Stimulated activated CD4-positive, alpha-beta T cell treated with anti-CD3 and anti-CD28 coated beads, Interleukin-2, amount 100 ng/mL, for 24 hours (primary cell): ENCODE measurements at places on chromosomes 7 and 10.
A peak's percentile ranks its signal among the peaks of the same experiment; 100 is the strongest.

- DNase-seq = no peak
Measured at GRCh38 chr10:114038819-114039218, 4.8 kb upstream of the ADRB1 start.

GRCh38 chr10:61096056-61096455, 152.1 kb upstream of the RHOBTB1 start:
- no peak for DNase-seq

GRCh38 chr7:94003446-94004023, 620 bp downstream of the BET1 start:
- DNase-seq = no peak

DNA sequence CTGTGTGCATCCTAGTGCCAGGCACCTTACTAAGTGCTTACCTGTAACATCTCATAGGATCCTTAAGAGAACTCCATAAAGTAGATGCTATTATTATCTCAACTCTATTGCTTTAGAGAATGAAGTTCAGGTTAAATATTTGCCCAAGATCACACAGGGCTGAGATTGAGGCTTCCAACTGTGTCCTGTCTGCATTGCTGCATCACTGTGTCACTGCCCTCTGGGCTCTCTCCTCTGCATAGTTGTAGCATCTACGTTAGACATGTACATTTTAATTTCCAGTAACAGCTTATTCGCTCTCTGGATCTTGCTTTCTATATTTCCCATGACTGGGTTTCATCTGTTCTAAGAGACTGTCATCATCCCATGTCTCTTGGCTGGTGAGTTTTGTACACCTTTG, 63.6 kb upstream of the FZD8 start:
- no peak for DNase-seq

- peak; percentile 29 for DNase-seq
Measured at GRCh38 chr10:21494191-21495001, 31.1 kb downstream of the SKIDA1 start.

- no peak for DNase-seq
Measured at GRCh38 chr10:74024600-74024999, 26.7 kb downstream of the VCL start.

- peak; percentile 53 for DNase-seq
Measured at GRCh38 chr7:141072548-141073172, 1.2 kb upstream of the TMEM178B start.

GRCh38 chr10:5615316-5615715, 51.1 kb downstream of the ASB13 start:
- DNase-seq = no peak

DNA sequence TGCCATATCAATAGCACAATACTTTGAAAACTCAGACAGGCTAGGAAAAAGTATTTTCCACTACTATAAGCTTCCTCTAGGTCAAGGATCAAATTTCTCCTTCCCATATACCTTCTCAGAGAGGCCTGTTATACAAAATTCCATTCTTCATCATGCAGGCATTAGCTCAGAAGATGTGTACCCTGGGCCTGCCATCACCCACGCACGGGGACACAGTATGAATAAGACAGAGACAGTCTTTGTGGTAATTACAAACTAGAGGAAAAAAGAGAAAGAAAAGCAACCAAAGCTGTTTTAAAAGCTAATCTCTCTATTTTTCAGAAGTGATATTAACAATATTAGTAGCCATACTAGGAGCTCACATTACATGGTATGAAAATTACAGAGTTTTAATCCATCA, 236.8 kb upstream of the AOAH start:
- peak; percentile 38 for DNase-seq

- DNase-seq = no peak
Measured at GRCh38 chr10:124200011-124200410, 106.6 kb upstream of the CHST15 start.

GRCh38 chr7:2231992-2232765, 566 bp downstream of the MAD1L1 start:
- no peak for DNase-seq

DNA sequence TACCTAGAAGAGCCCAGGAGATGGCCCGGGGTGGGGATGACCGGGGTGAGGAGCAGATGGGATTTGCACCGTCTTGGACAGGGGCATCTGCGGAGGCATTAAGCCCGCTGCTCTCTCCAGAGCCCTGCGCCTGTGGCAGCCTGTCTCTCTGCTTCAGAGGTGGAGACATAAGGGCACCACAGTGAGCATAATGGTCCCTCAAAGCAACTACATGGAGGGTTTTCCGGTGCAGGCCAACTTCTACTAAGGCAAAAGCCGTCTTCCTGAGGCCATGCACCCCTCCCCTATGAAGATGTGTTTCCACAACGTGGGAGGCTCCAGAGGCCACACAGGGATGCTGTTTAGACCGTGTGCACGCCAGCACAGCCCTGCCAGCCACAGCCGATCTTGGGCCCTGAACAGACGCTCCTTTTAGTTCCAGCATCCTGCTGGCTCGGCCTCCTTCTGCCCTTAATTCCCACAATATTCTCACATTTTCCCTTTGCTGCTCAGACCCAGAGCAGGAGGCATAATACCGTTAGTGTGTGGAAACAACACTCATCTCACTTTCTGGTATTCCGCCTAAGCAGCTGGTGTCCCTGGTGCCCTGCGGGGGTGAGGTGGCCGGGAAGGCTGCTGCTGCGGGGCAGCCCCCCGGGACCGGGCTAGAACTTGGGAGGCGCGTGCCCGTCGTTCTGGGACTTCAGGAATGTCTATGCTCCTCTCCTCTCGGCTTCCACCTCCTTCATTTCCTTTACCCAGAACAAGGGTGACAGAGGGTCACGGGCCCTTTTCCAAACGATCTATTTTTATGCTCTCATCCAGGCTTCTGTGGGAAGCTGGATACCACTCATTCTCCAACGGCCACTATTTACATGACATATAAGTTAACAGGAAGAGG, 266.9 kb downstream of the TNS3 start:
- DNase-seq = no peak

- no peak for DNase-seq
Measured at GRCh38 chr7:70944516-70944915, 187.4 kb upstream of the GALNT17 start.

DNA sequence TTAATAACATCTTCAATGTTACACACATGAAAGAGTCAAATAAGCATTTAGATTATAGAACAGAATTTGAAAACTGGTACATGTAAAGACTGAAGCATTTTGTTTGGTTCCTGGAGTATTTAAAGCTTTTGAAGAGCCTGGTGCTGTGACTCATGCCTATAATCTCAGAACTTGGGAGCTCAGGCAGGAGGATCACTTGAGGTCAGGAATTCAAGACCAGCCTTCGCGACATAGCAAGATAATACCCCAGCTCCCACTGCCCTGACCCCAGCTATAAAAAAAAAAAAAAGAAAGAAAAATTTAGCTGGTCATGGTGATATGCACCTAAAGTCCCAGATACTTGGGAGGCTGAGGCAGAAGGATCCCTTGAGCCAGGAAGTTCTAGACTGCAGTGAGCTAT, 87.8 kb downstream of the HDAC9 start:
- no peak for DNase-seq

DNA sequence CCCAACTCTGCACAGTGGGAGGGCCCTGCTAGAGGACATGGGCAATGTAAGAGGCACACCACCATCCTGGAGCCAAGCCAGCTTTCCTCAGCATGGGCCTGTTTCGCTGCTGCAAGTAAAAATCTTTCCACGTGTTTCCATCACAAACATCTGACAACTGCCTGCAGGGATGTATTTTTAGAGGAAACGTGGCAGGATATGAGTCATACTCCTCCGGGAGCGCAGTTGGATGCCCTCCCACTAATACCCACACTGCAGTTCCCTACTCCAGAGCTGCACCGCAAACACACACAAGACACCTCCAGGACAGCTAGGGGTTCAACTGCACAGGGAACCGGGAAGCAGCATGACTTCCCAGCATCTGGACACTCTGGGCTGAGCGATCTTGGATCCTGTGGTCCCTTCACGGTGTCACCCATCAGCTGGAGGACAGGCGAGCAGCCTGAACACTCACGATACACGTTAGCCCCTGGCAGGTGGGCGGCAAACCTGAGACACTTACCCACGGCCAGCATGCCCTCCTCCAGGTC, 26.1 kb downstream of the PLAC9 start:
- DNase-seq = no peak

- DNase-seq = no peak
Measured at GRCh38 chr7:2498708-2499107, 20.9 kb upstream of the LFNG start.

DNA sequence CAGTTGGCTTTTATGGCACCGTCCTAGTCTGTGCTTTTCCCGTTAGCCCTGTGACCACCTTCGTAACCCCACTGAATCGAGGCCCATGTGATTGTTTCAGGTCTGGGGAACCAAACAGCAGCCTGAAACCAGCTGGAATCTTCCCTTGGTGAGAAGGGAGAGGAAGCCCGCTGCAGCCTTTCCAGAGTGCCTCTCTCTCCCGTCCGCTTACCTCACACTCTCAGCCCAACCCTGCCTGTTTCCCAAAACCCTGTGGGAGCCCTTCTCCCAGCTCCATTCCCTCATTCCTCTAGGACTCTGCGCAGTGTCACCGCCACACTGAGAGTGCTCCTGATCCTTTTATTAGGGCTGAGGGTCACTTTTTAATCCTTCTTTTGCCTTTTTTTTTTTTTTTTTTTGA, 139.6 kb downstream of the WDR37 start:
- DNase-seq = no peak

GRCh38 chr7:41448104-41448503, 254.8 kb downstream of the INHBA start:
- no peak for DNase-seq

GRCh38 chr7:128921866-128922440, 11.4 kb upstream of the KCP start:
- no peak for DNase-seq

- no peak for DNase-seq
Measured at GRCh38 chr7:80153446-80153845, 18.8 kb downstream of the GNAI1 start.

GRCh38 chr10:109912335-109913281, 10.7 kb downstream of the XPNPEP1 start:
- no peak for DNase-seq

- DNase-seq = peak; percentile 31
Measured at GRCh38 chr10:102678842-102679289, 34.6 kb downstream of the TRIM8 start.

- peak; percentile 8 for DNase-seq
Measured at GRCh38 chr10:26697922-26698608, 564 bp downstream of the PDSS1 start.

DNA sequence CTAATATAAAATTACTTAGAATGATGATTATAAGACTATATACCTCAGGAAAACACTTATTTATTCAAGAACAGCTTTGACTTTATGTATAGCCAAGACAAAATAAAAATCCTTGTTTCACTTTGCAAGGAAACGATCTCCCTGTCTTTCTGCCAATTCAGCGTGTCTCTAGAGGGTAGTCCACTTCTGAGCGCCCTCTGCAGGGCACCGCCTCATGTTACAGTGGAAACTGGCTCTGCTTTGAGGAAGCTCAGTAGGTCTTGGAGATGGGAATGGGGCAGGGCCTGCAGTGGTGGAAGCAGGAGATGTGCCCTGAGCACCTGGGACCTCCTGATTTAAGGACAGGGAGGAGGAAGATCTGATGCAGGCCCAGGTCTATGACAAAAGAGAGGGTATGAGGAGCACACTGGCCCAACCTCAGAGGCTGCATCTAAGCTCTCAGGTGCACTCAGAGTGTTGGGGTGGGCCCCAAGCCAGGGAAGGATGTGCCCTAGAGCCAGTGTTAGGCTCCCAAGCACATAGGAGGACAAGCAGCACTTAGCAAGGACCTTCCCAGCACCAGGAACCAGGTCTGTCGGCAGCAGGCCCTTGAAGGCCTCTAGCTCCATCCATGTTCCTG, 481.0 kb downstream of the TNS3 start:
- peak; percentile 12 for DNase-seq

DNA sequence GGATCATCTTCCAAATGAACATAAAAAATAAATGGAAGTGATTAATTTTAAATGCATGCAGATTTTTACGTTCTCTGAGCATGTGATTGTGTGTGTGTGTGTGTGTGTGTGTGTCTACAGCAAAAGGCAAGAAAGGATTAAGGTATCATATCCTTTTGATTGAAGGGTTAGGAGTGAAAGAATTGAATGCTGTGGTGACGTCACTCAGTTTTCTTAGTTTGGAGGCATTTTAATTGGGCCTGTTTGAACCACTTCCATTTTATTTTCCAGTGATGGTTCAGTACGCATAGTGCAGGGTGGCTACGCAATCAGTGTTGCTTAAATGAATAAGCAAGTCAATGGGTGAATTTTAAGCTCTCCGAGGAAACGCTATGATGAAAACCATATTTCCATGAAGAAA, 31.3 kb downstream of the TACC2 start:
- DNase-seq = no peak

DNA sequence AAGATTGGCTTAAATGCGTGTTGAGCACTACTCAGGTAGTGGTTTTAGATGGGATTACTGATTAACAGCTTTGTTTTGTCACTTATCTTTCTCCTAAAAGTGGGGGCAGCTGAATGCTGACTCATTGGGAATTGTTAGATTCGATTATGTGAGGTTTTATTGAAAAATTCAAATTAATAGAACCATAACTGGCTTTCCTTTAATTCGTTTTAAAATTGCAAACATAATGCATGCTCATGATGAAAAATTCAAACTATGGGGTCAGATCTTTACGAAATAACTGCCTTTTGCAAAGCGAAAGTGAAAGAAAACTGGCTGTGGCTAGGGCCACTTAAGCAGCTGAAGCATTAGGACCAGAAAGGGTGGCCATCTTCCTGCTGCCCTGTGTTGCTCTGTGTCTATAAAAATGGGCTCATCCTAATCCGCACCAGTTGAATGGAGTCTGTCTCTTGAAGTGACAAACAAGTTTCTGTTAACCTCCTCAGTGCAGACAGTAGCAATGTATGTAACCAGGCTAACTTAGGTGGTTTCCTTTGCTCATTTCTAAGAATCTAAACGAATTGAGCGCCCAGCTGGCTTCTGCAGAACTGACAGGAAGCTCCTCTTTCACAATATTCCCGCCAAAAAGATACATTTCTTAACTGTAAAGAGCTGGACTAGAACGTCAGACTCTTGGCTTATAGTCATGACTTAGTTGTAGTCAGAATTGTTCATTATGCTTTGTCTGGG, 27.8 kb downstream of the DENND10 start:
- DNase-seq = peak; percentile 26

DNA sequence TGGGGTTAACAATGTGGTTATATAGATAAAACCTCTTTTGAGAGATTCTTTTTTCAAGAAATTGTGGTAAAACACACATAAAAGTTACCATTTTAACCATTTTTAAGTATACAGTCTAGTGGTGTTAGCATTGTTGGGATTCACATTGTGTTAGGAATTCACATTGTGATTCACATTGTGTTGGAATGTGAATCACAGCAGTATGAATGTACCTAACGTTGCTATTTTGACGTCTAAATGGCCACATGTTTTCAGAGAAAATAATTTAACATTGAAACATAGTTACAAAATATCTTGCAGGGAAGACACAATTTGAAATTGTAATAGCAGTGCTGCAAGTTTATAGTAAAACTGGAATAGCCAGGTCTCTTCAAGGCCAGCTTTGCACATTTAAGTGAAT, 129.0 kb downstream of the BICC1 start:
- DNase-seq = no peak

- no peak for DNase-seq
Measured at GRCh38 chr7:1330801-1331425, 98.2 kb downstream of the UNCX start.

DNA sequence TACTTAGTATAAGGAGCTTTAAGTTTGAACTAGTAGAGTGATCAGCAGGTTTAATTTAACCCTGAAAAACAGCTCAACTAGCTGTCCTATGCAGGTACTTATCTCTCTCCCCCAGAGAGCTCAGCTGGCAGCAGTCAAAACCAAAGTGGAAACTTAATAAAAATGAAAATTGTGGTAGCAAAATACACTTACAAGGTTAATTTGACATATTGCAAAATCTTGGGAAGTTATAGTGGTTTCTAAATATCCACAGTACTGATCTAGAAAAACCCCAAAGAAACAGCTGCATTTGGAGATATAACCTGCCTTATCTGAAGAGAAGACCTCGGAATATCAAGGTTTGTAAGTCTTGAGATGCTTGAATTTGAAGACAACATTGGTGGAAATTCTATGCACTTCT, 269.2 kb downstream of the RNLS start:
- DNase-seq = no peak
